ENCODE measurements at places on chromosomes 3 and 15.

DNA sequence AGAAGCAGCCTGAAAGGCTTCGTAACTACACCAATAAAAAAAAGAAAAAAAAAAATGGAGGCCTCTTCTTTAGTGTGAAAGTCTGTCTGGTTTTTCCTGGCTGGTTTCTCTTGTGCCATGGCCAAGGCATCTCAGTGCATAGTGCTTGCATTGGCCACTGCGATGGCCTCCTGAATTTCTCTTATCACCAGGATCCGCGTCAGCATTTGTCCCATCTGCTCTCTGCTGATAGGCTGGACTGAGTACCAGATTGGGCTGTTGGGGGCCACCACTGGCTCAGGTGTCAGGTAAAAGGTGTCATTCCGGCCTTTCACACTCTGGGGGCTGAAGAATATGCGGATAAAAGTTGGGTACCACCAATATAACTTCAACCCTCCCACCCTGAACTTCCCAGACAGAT, 1.1 kb upstream of the IMPDH2 start:
- DNase-seq = no peak

GRCh38 chr3:65246561-65246960, 558.8 kb upstream of the ADAMTS9 start:
- DNase-seq = no peak

- DNase-seq = no peak
Observed at GRCh38 chr3:195551381-195551978, 8.4 kb upstream of the PPP1R2 start.

GRCh38 chr3:55584716-55585368, 97.7 kb upstream of the WNT5A start:
- no peak for DNase-seq

GRCh38 chr3:150447084-150447483, 39.0 kb downstream of the TSC22D2 start:
- DNase-seq = peak; percentile 33

DNA sequence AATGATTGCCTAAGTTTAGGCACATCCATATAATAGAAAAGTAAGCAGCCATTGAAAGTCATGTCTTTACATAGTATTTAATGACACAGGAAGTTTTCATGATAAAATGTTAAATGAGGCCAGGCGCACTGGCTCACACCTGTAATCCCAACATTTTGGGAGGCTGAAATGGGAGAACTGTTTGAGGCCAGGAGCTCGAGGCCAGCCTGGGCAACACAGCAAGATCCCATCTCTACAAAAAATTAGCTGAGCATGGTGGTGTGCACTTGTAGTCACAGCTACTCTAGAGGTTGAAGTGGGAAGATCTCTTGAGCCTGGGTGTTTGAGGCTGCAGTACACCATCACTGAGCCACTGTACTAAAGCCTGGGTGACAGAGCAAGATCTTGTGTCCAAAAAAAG, 59.4 kb downstream of the SETMAR start:
- no peak for DNase-seq

- peak; percentile 76 for DNase-seq
Observed at GRCh38 chr3:98780343-98780742, 17.2 kb downstream of the ST3GAL6 start.
